Neural crest cell (in vitro differentiated cells): ENCODE measurements at places on chromosomes 13 and 19.

- no peak for DNase-seq
Observed at GRCh38 chr13:44346534-44346933, 27.1 kb upstream of the SERP2 start.

DNA sequence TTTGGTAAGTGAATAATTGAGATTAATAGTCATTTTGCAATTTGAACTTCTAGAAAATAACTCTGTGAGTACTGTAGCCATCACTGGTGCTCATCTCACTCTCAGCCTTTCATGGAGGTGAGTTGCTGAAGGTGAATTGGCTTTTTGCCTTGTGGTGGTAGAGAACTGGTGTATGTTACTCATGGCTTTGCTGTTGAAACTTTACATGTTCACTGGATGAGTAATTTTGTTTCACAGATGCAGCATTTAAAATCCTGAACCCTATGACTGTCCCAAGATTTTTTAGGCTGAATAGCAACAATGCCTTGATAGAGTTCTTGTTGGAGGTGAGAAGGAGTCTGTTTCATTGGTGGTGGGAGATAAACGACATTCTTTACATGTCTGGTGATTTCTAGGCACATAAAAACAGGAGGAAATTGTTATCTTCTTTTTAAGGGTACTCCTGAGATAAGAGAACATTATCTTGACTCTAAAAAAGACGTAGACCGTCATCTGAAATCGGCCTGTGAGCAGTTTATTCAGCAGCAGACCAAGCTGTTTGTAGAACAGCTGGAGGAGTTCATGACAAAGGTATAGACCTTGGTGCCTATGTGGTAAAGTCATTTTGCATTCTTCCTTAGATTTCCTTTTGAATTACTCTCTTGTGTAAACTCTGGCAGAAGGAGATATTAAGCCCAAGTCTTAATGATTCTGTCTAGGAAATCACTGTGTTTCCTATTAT lies 53.9 kb downstream of the COG3 start:
- DNase-seq: no peak

GRCh38 chr13:34772206-34772605 lies 169.9 kb upstream of the NBEA start:
- no peak for DNase-seq

DNA sequence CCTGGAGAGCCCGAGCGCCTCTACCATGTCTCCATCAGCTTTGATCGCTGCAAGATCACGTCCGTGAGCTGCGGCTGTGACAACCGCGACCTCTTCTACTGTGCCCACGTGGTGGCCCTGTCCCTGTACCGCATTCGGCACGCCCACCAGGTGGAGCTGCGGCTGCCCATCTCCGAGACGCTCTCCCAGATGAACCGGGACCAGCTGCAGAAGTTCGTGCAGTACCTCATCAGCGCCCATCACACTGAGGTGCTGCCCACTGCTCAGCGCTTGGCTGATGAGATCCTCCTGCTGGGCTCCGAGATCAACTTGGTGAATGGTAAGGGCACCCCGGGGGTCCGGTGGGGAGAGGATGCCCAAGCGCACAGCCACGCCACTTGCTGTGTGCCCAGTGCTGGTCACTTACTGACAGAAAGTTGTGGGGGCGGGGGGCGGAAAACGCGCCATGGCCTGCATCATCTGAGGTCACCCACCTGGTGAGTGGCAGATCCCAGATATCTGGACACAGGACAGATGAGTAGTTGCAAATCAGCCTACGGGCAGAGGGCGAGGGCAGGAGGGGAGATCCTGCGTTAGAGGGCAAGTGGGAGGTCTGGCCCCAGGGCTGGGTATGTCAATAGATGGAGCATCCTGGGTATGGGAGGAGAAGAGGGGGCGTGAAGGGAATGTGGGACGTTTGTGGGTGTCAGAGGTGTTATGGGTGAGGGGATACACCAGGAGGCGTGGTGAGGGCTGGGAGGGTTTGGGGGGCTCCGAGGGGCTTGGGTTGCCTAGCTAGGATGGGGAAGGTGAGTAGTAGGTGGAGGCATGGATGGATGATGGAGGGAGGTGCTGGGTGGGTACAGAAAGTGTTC lies 9.8 kb downstream of the ZSWIM4 start:
- DNase-seq: no peak

DNA sequence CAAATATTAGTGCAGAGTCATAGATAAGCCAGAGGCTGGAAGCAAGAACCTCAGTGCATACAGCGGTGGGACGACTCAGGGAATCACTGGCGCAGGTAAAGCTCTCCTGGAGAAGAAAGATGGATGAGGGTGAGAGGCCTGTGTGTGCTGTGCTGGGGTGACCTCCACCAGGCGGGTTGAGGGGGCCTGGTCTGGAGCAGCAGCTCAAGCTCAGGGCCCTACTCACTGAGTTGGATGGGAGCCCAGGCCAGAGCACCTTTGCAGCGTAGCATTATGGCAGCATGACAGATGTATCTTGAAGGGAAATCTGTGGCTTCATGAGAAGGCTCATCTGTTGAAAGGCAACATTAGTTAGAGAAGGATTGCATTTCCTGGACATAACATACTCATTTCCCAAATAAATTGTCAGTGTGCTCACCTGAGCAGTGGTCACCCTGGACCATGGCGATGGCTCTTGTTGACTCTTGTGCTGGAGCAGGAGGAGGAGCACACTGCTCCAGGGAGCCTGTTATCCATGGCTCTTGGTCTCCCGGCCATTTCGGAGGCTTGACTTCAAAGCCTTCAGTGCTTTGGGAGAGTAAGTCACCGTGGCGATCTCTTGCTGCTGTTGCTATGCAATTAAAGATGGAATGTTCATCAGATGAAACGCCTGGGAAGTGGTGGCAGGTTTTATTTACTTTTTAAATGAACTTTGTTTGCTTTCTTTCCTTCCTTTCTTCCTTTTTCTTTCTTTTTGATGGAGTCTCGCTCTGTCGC lies 25.0 kb downstream of the HNRNPM start:
- no peak for DNase-seq
